ENCODE measurements at places on chromosomes 7 and 10.

DNA sequence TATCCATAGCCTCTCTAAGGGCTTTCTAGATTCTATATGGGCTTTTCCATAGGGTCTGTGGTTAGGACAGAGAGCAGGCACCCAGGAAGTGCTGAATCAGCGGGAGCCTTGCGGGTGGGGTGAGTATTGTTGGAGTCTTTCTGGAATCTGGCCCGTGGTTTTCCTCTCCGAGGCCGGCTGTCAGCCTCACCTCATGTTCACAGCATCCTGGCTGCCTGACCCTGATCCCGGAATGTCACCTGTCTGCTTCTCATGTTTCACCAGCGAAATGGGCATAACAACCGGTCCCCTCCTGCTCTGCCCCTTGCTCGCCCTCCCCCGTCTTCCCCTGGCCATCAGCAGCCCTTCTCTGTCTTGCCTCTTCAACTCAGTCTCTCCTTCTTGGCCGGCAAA is 36.5 kb downstream of the DDIT4 start:
- DNase-seq, result no peak

DNA sequence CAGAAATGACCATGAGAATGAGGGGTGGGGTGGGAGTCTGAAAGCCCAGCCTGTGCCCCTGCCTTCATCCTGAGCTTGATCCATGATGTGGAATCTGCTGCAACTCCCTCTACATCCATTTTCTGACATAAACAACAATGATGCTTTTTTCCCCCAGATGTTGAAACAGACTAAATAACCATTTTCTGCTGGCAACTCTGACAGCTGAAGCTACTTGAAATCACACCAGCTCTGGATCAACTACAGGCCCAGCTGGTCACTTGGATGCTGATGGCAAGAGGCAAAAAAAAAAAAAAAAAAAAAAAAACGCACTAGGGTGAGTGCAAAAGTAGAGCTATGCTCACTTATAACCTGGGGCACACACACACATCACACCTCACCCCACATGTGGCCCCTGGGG is 74.2 kb downstream of the FAM107B start:
- DNase-seq, result no peak

DNA sequence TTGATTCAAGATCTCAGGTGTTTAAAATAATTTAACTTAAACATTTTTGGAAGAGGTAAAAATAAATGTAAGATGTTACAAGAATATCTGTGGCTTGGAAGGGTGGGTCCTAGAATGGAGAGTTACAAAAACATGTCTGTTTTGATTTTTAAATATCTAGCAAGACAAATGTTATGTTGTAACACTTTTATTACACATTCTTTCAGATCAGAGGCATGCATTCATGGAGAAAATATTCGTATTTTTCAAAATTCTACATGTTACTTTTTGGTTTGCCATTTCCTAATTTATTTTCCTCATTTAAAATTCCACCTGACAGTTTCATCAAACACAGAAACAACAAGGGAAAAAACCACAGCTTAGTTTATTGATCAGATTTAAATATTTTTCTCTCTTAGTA is 10.0 kb downstream of the WBP1L start:
- DNase-seq, result no peak

DNA sequence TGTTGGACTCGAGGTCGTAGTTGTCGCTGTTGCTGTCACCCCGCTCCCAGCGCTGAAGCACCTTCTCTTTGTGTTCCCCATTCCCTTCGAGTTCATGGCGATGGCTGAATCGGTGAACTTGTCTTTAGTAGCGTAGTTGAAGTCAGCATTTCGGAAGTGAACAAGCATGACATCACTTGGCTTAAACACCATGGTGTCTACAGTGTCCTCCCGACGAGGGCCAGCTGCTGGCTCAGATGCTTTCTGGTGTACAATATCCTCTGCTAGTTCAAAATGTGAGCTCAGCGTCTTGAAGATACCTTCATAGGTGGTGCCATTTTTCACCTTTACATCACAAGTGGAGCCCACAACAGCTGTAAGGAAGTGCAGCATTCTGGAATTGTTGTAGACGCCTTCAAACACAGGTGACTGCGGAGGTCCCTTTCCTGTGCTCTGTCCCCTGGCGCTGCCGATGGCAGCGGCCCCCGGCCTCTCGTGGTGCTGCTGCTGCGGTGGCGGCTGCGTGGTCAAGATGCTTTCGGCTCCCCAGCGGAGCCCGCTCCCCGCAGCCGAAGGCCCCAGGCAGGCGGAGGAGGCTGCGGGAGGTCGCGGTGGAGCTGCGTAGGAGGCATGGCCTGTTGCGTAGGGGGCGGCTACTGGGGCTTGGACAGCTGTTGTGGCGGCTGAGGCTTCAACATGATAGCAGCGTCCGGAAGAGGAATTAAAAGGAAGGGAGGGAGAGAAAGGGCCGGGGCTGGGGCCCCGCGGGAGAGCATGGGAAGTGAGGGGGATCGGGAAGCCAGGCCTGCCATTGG is 59.3 kb downstream of the ANKMY2 start:
- DNase-seq, result no peak

DNA sequence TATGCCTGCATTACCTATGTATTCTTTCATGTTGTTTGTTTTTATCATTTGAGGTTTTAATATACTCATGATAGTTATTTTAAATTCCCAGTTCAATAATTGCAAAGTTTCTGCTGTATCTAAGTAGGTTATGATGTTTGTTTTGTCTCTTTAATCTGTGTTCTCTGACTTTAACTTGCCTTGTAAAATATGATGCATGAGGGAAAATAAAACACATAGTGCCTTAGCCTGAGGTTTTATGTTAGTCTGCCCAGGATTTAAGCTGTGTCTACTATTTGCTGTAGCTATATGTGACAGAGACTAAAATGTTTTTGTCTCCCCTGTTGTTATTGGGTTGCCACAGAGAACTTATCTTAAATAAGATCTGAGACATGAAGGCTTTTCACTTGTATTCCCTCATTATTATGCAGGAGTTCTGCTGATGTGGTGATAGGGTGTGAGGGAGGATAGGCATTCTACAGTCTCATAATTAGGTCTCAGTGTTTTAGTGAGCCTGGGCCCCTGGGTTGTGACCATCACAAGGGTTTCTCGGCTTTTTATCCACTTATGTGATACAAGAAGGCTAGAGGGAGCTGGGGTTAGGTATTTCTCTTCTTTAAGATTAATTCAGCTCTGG is 582.5 kb downstream of the CNTNAP2 start:
- DNase-seq, result no peak

DNA sequence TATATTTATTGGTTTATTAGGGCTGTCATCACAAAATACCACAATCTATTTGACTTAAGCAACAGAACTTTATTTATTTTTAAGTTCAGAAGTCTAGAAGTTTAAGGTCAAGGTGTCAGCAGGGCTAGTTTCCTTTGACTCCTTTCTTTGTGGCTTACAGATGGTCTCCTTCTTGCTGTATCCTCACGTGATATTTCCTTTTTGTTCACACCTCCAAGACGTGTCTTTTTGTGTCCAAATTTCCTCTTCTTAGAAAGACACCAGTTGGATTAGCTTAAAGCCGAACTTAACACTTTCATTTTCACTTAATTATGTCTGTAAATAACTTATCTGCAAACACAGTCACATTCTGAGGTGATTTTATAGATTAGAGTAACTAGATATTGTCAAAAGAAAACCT is 631.4 kb upstream of the POT1 start:
- no peak for DNase-seq

- DNase-seq, result no peak
These were observed 123.1 kb upstream of the RHEB start for GRCh38 chr7:151642746-151643145.

- DNase-seq, result no peak
These were observed 333.6 kb downstream of the LRRTM3 start for GRCh38 chr10:67259319-67259929.

DNA sequence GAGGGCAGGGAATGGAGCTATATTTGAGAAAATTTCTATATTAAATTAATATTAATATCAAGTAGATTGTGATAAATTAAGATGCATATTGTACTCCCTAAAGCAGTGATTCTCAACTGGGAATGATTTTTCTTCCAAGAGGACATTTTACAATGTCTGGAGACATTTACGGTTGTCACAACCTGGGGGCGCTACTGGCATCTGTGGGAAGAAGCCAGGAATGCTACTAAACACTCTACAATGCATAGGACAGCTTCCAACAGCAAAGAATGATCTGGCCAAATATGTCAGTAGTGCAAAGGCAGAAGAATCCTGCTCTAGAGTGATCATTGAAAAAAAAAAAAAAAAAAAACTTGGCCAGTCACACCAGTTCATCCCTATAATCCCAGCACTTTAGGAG is 100.0 kb downstream of the LSM5 start:
- no peak for DNase-seq

DNA sequence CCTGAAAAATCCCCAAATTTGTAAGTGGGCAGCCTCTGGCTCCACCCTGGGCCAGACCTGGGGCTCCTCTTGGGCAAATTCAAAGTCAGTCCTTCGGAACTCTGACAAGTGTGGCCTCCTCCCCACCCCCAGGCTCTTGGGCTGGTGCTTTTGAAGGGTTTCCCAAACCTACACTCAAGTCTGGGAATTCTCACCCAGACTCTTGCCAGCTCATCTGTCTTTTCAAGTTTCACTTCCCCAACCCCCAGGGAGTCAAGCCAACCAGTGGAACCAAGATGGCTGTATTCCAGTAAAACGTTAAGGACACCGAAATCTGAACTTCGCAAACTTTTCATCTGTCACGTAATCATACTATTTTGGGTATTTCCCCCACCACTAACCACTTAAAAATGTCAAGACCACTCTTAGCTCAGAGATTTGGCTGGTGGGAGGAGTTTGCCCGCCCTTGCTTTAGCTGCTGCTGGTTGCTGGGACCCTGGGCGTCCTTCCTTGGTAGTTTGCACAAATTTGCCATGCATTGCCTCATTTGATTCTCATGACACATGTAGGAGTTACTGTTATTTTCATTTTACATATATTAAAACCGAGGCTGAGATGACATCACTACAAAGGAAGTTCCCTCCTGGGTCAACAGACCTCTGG is 1.7 kb upstream of the MYO1G start:
- DNase-seq, result no peak

GRCh38 chr7:139643951-139644585 is 120.6 kb downstream of the CLEC2L start:
- no peak for DNase-seq

- no peak for DNase-seq
These were observed 7.5 kb upstream of the FAM171A1 start for GRCh38 chr10:15378569-15378968.

DNA sequence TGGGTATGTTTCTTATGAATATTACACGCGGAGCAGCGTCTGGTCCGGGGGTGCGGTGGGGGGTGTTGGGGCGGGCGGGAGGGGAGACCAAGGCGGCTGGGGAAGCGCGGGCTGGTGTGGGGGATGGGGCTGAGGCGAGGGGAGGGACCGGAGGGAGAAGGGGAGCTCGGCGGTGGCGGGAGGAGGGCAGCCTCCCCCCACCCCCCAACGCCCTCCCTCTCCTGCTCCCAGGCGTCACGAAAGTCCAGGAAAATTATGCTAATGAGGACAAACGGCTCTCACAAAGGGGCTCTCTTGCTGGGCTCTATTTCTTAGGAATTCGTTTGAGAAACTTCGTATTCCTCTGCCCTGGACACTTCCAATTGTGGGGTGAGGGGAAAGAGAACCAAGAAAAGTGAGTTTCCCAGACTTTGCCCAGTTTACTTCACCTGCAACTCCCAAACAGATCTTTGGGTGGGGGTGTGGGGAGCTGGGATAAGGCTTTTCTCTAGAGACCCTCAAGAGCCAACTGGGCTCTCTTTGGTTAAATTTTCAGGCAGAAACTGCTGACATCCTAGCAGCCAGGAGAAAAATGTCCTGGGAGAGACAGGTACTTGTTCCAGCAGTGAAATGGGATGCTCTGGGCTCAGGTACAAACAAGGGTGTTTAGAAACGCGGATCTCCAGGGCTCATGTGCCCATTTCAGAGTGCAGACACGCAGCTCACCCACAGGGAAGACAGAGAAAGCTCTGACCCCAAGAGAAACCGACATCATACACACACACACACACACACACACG is 11.7 kb upstream of the HOXA2 start:
- DNase-seq, result no peak

DNA sequence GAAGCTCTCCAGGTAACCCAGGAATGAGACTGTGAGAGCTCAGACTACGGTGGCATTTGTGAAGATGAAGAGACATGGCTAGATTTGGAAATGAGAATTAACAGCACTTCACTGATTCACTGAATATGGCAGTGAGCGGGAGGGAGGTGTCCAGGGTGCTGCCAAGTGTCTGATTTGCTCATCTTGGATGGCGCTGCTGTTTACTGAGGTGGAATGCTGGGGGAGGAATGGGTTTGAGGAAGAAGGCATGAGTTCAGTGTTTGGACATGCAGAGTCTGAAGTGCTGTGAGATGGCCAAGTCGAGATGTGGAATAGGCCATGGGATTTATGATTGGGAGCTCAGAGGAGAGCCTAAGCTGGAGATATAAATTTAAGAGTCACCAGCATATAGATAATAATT is 437.1 kb upstream of the NPVF start:
- DNase-seq, result no peak

DNA sequence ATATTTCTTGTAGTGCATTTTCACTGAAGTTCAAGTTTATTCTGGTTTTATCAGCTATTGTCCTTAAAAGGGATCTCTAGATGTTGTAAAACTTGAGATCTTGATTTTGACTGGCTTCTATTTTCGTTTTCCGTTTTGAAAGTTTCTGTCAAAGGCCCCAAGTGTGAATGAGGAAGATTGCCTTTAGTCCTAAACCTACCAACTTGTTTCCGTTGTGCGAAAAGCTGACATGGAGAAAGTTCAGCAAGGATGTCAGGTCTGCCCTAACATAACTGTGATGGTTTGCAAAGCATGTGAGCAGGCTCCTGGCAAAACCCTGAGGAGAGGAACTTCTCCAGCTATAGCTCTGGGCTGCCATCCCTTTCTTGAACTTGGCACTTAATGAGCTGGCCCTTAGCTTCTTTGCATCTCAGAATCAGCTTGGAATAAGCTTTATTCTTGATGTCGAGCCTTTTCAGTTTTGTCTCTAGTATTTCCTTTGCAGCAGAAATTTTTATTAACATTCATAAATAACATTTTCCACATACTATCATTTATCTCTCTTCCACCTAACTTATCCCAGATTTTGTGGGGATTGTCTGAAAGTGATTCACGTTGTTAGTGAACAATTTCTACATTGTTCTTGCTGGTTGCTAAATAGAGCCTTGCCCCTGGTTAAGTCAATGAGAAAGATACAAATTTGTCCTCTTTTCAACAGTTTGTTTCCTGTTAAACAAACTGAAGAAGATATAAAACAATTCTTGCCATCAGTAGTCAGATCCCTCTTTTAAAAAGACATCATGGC is 559.4 kb downstream of the SUGCT start:
- DNase-seq, result no peak

DNA sequence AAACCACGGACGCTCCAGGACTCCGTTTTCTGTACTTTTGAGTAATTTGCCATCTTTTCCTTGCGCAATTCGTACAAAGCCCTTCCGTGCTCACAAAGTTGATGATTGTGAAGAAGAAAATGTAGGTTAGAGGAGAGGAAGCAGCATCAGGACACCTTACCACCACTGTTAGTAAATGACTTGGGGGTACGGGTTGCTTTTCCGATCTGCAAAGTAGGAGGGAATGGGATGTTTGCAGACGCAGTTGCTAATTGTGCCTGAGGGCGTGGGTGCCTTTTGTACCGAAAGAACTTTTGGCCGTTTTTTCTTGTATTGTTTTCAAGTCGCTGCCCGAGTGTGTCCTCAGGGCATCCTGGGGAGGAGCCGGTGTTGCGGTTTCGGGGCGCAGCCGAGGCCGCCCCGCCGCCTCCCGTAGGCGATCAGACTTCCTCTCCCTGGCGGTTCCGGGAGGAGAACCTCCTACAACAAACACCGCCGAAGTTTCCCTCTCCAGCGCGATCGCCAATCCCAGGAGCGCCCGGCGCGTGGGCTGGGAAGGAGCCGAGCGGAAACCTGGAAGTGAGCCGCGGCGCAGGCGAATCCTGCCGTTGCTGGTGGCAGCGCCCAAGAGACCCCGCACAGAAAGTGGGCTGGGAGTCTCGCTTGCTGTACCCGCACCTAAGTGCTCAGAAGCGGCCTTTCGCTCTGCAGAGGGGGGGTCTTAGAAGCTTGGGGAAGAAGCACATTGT is 1.0 kb downstream of the PRR15 start:
- peak; percentile 22 for DNase-seq
